ENCODE measurements at places on chromosomes 5 and 9. TPM values are rescaled to one million over a fixed set of nuclear protein-coding genes. Genes with fewer than 3 reads are reported as not detected.

Gene SAPCD2
- 4.3 TPM for total RNA-seq

Gene DYNC2I2
- total RNA-seq = 43.9 TPM

Gene FOXD4L4
- total RNA-seq = 0.22 TPM

Gene PCDHGB2
- 14.6 TPM for total RNA-seq

Gene PLPPR1
- total RNA-seq = 73.4 TPM

Gene CNTNAP3B
- 39.9 TPM for total RNA-seq

Gene FOXI1
- total RNA-seq = not detected

Gene FLT4
- 15.1 TPM for total RNA-seq

Gene GLDC
- 18.4 TPM for total RNA-seq

Gene FBXL17
- total RNA-seq = 36.7 TPM

Gene TJP2
- total RNA-seq = 104 TPM

Gene LPCAT1
- 132 TPM for total RNA-seq

Gene ZDHHC11
- 10.3 TPM for total RNA-seq

Gene SNCB
- total RNA-seq = 10.1 TPM

Gene SERF1A
- total RNA-seq = 27.3 TPM

Gene SPINK6
- total RNA-seq = not detected

Gene SPINK7
- not detected for total RNA-seq

Data from camera-type eye (tissue), 1 donor.